ENCODE measurements at places on chromosomes 1 and 21.

GRCh38 chr1:59057211-59057694 is 239.6 kb upstream of the FGGY start:
- peak; percentile 76 for DNase-seq

DNA sequence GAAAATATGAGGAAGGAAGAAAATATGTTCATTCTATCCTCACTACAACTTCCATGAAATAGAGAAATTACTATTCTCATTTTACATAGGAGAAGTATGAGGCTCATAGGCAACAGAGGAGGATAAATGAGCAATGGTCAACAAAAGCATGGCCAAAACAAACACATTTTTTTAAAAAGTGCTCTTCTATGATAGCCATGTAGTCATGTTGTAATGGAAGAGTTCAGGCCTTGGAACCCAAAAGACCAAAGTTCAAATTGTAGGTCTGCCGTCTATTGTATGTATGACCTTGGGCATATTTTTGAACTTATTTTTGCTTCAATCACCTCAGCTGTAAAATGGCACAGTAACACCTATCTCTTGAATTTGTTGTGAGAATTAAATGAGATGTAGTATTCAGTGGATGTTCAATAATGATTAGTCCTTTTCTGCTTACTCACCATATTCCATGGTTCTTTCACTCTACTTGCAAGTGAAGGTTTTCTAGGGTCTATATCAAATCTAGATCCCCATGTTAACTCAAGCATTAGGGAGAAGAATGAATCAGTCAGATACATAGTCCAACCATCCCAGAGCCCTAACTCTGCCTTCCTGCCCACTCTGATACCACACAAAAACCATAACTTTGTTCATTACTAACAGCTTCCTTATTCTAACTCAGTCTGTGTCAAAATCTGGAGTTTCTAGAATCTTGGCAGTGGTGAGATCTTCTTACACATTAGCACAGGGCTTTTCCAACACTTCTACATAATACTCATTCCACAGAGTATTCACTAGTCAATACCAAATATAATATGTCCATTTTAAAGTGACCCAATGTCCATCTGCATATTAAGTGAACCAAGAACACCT is 353.2 kb downstream of the PLPP3 start:
- no peak for DNase-seq

DNA sequence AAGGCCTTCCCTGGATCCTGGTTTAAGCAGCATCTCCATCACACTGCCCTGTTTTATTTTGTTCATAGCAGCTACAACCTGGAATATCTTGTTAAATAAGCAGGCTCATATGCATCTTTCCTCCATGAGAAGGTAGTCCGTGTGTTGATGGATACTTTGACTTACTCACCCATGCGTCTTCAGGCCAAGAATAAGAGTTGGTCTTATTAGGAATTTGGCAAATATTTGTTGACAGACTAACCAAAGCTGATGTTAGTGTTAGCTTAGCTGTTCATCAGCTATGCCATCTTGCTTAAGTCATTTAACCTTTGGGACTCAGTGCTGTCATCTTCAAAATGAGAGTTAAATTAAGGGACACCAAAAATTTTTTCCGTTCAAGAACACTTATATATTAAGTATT is 59.2 kb downstream of the SASS6 start:
- DNase-seq = no peak

DNA sequence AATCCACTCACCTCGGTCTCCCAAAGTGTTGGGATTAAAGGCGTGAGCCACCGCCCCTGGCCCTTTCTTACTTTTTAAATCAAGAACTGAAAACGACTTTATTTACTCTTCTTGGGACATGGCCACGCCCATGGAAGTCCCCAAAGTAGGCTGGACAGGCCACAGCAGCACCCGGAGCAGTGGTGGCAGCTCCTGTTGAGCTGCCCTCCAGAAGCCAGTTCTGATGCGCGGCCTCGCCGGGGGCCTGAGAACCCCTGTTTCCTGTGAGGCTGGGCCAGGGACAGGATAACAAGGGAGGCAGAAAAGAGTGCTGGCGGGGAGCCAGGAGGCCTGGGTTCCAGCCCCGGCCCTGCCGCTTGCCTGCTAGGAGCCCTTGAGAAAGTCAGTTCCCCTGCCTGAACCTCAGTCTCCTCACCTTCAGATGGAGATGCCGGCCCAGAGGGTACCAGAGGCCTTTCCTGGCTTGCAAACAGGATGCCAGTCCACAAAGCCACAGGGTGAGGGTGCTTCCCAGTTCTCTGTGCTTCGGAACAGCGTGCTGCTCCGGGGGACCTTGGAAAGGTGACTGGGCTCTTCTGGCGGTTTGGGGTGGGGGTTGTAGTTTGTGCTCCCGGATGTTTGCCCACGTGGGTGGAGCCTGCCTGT is 59.4 kb downstream of the RUNX3 start:
- DNase-seq = no peak

DNA sequence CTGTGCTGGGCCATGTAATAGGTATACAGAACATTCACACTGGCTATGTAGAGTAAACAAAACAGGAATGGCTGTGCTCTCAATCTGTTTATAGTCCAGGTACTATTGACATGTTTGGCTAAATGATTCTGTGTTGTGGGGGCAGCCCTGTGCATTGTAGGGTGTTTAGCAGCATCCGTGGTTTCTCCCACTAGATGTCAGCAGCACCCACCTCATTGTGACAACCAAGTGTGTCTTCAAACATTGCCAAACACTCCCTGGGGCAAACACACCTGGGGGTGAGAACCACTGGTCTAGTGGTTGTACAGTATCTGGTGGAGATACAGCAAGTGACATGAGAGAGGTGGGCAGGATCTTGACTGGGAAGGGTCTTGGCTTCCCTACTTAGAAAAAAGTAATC is 80.4 kb upstream of the SPATA6 start:
- DNase-seq = no peak

- no peak for DNase-seq
Observed at GRCh38 chr1:94973309-94973922, 46.5 kb upstream of the CNN3 start.

DNA sequence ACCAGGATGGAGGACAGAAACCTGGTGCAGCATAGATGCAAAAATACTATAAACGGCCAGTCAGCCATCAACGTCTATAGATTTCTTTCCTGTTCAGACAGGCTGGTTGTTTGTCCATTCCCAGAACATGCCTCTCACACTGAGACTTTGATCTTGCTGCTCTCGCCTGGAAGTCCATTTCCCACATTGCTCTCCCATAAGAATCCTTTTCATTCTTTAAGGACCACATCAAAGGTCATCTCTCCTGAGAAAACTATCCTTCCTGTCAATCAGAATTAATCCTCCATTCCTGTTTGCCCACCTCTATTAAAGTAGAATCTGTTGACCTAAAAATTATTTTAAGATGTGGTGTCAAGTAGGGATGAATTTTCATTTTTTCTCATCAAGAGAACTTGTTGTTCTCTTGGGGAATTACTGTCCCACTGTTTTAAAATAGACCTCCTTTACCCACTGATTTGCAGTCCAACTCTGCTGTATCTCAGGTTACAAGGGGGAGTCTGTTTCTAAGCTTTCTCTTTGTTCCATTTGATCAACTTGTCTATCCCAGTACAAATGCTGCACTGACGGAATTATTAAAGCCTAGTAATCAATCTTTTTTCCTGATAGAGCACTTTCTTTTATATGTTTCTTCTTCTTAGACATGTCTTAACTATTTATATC is 172.7 kb downstream of the PATJ start:
- no peak for DNase-seq

DNA sequence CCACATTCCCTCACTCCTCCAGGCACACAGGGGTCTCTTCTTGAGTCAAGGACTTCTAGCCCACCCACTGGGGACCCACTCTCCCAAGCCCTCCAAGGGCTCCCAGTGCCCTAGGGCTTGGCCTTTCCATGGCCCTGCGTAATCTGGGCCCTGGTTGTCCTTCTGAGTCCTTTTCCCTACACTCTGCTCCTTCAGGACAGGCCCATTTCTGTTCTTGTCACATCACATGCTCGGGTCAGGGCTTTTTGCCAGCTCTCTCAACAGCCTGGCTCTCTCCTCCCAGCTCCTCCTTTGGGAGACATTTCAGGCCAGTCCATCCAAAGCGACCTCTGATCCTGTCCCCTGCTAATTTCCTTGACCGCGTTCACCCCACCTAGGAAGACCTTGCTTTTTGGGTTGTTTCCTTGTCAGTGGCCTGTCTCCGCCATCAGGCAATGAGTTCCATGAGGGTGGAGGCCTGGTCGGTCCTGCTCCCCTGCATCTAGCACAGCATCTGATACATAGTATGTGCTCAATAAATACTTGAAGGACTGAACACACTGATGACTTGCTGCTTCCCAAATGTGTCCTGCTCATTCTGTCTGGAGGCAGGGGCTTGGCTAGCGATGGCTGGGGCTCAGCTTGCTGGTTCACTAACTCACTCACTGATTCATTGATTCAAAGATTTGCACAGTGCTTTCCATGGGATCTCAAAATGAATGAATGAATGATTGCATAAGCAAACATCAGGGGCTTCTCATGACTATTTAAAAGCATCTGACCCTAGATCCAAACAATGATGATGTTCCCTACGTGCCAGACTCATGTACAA is 44.8 kb downstream of the DHRS3 start:
- DNase-seq = no peak

DNA sequence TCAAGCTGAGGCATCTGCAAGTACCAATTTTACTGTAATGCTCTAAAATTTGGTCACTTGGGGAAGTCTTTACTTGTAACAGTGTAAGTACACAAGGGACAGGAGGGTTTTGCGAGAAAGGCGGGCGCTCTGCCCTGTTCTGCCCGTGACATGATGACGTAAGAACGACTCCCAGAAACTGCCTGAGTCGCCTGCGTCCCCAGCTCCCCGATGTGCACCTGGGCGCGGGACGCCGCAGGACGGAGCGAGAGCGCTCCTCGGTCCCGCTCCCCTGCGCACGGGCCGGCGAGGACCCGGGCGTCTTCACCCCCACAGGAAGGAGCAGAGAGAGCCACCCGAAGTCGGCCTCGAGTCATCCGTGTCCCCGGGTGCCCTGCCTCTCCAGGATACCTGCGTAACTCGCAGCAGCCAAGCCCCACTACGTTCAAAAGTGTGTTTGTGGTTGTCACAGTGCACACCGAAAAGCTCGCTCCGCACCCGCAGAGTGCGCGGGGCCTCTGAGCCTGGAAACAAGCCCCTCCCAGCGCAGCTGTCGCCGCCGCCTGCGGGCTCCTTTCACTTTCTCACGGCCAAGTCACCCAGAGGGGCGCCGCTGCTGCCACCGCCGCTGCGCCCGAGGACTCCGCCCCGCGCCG is 3.3 kb upstream of the ZBTB18 start:
- DNase-seq = peak; percentile 72

DNA sequence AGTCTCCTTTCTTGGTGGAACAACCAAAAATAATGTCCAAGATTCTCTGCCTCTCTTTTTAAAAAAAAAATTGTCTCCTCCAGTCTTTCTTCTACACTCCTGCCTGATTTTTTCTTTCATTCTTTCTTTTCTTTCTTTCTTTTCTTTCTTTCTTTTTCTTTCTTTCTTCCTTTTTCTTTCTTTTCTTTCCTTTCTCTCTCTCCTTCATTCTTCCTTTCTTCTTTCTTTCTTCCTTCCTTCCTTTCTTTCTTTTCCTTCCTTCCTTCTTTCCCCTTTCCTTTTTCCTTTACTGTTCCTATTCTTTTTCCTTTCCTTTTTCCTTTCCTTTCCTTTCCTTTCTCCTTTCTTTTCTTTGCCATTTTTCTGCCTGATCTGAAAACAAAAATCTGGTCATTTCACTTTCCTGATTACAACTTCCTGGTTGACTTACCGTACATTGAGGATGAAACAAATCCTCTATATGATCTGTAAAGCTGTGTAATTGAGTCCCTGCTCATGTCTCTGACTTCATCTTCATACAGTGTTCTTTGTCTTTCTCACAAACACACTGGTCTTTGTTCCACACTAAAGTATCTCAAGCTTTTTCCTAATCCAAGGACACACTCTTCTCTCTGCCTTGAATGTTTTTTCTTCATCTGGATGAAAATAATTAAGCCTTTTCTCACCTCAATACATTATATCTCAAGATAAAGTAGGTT is 6.1 kb upstream of the KRTAP23-1 start:
- no peak for DNase-seq
